Body of pancreas (tissue), 4 donors: ENCODE measurements at places on chromosomes 13 and 19. TPM values are rescaled to one million over a fixed set of nuclear protein-coding genes. Genes with fewer than 3 reads are reported as not detected.

KIR2DL1 gene
- total RNA-seq: not detected

LRRC25 gene
- 4.4 TPM for total RNA-seq

- no peak for DNase-seq
Observed at GRCh38 chr13:104491916-104492315, 1425.7 kb upstream of the SLC10A2 start.

GRCh38 chr19:47776568-47776967 is 1.9 kb upstream of the SELENOW start:
- no peak for DNase-seq

PRDX2 gene
- total RNA-seq: 105 TPM
